ENCODE measurements at places on chromosomes 12 and 14.

DNA sequence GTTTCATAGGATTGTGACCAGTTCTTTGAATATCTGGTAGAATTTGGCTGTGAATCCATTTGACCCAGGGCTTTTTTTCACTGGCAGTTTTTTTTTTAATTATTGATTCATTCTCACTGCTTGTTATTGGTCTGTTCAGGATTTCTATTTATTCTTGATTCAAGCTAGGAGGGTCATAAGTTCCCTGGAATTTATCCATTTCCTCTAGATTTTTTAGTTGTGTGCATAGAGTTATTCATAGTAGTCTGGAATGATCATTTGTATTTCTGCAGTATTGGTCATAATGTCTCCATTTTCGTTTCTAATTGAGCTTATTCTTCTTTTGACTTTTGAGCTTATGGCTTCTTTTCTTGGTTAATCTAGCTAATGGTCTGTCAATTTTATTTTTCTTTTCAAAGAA is 291.6 kb downstream of the AKAP6 start:
- no peak overlapping the region for H3K27ac ChIP-seq
- no peaks in the 10 kb centered on the region for H3K36me3 ChIP-seq
- H3K4me1 ChIP-seq = no peaks in the 10 kb centered on the region
- H3K27me3 ChIP-seq = peaks cover 2% of the 10 kb centered on the region
- DNase-seq = no peak

DNA sequence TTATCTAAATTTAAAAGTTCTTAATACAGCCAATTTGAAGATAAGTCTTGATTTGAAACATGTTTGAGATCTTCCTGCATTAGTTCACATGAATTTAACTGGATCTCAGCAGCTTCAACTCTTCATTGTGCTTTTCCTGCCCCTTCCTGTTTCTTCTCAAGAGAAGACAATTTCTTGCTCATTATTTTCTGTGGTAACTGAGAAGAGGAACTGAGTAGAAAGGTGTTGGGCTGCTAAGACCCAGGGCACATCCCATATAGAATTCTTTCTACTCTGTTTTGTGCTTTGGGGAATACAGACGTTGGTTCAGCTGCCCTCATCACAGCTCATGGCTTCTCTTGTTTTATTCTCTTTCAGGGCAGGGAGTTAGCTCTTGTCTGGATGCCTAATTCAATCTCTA is 110.2 kb downstream of the SNAPC1 start:
- H3K4me3 ChIP-seq = no peak overlapping the region
- peaks cover 45% of the 10 kb centered on the region for H3K27me3 ChIP-seq

DNA sequence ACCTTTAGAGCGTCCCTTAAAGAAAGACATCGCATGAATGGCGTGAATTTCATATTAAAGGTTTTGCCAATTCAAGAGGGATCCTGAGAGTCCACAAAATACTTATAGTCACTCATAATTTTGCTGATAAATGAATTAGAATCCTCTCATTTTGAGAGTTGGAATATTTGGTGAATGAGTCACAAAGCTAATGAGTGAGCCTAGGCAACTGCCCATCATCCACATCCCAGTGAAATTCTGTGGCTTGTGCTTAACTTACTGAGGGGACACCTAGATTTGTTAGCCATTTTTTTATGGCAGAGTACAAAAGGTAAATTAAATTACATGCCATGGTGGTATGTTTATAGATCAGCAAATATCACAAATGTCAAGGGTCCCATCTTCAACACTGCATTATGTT is 12.7 kb upstream of the NOXRED1 start:
- H3K4me3 ChIP-seq = no peak overlapping the region
- DNase-seq = no peak
- H3K27ac ChIP-seq = no peak overlapping the region
- H3K36me3 ChIP-seq = peaks cover 32% of the 10 kb centered on the region
- no peaks in the 10 kb centered on the region for H3K27me3 ChIP-seq

DNA sequence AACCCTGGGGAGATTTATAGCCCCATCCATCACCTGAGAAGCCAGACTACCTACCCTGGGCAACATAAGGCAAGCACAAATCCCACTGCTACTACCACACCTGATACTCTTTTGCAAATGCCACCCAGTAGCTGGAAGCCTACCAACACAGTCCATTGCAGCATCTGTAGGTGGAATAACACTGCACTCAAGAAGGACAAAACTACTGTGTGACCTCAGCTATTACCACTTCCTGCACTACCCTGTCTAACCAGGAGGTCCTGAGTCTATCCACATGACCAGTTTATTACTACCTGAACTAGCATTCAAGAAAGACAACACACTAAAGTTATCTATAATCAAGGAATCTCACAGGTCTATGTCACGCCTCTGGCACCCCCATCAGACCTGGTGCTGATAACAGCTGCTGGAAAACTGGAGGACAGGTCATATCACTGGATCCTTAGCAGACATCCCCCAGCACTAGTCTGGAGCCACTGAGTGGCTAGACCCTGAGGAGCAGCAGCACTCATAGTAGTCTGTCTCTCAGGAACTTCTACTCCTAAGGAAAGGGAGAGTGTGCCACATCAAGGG is 2.9 kb upstream of the CLEC1A start:
- peaks cover 24% of the 10 kb centered on the region for H3K27me3 ChIP-seq
- DNase-seq = no peak
- H3K4me3 ChIP-seq = no peak overlapping the region
- H3K36me3 ChIP-seq = no peaks in the 10 kb centered on the region

DNA sequence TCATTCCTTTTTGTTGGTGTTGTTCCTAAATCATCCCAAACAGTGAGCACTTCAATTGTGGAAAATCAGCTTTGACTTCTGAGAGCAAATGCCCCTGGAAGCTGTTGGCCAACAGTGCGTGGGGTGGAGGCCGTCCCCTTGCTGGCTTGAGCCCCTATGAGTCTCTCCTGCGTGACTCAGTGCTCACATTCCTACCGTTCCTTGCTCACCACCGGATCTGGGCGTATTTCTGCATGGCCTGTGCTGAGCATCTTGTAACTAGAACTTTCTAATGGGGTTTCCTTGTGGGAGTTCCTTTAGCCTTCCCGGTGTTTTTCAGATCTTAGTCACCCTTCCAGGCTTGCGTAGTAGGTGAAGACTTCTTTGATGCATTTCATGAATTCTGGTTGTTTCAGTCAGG is 14.7 kb downstream of the SERPINA1 start:
- no peak overlapping the region for H3K27ac ChIP-seq
- no peak overlapping the region for H3K4me3 ChIP-seq
- H3K36me3 ChIP-seq = no peaks in the 10 kb centered on the region
- H3K4me1 ChIP-seq = peaks cover 2% of the 10 kb centered on the region
- DNase-seq = no peak

GRCh38 chr14:95516554-95517181 is at the start of gene SYNE3:
Gene SYNE3, minus strand, starts transcription at chr14:95516650. Its CDS starts 40,829 bp downstream, at chr14:95475821.
- DNase-seq = peak; percentile 71
- H3K27ac ChIP-seq = peak within 1 kb of the TSS; percentile 99
- peaks cover 28% of the 10 kb centered on the region for H3K36me3 ChIP-seq
- peaks cover 76% of the 10 kb centered on the region for H3K4me1 ChIP-seq

DNA sequence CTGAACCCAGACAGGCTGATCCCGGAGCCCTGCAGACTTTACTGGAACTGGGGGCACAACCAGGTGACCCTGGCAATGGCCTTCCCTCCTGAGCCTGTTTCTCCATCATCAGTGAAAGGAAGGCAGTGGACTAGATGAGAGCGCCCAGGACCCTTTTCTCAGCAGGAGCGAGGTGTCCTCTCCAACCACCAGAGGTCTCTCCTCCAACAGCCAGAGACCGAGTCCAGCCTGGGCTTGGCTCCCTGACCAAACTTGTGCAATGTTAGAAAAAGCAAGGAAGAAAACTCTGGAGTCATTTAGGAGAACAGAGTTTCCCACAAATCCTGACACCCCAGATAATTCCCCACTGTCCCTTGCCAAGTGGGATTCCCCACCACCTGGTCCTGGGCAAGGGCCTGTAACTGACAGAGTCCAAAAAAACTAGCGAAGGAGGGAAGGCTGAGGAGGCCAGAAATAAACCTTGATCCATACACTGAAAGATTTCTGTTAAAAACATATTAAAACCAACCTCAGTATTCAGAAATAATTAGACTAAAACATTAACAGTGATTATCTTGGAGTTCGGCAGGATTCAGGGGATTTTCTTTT is 9.0 kb downstream of the RPS6KL1 start:
- no peak overlapping the region for H3K27ac ChIP-seq
- no peaks in the 10 kb centered on the region for H3K36me3 ChIP-seq
- no peaks in the 10 kb centered on the region for H3K27me3 ChIP-seq
- no peak overlapping the region for H3K4me3 ChIP-seq

GRCh38 chr14:76313852-76314251 is 62.1 kb upstream of the ESRRB start:
- no peak for DNase-seq
- no peaks in the 10 kb centered on the region for H3K36me3 ChIP-seq
- peaks cover 47% of the 10 kb centered on the region for H3K27me3 ChIP-seq
- no peak overlapping the region for H3K4me3 ChIP-seq
- H3K27ac ChIP-seq = no peak overlapping the region

DNA sequence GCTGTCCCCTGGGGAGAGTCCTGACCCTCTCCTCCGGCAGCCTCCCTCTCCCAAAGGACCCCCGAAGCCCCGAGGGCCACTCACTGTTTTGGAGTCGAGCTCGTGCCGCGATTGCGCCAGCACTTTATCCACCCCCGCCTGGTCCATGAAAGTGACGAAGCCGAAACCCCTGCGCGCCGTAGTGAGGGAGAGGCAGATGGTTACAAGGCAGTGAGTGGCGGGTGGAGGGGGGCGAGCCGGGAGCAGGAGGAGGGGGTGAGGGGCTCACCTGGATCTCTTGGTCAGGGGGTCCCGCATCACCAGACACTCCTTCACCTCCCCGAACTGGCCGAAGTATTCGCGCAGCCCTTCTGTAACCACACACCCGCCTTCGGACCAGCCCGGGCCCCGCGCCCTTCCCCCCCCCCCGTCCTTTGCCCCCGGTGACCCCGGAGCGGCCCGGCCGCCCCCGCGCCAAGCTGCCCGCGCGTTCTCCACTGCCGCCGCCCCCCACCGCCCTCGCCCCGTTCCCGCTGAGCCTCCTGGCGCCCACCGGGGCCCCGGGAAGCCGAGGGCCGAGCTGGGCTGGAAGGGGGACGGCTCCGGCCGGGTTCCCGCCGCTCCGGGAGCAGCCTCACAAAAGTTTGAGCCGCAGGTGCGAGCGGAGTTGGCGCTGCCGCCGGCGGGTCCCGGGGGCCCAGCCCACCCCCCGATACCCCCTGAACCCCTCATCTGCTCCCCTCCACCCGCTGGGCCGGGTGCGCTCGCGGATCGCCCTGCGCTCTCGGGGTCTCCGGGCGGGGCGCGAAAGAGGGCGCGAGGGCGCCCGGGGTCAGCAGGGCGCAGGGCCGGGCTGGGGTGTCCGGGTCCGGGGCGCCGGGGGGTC is 808 bp downstream of the MSI1 start:
- H3K36me3 ChIP-seq = no peaks in the 10 kb centered on the region
- no peak overlapping the region for H3K27ac ChIP-seq

GRCh38 chr12:105921872-105922669 is 216.7 kb downstream of the NUAK1 start:
- H3K27ac ChIP-seq = no peak overlapping the region
- H3K4me3 ChIP-seq = no peak overlapping the region
- H3K36me3 ChIP-seq = no peaks in the 10 kb centered on the region

GRCh38 chr14:97027256-97027999 is 230.2 kb downstream of the VRK1 start:
- peaks cover 12% of the 10 kb centered on the region for H3K27me3 ChIP-seq
- H3K36me3 ChIP-seq = no peaks in the 10 kb centered on the region
- peaks cover 1% of the 10 kb centered on the region for H3K4me1 ChIP-seq
- no peak overlapping the region for H3K4me3 ChIP-seq
- no peak overlapping the region for H3K27ac ChIP-seq

DNA sequence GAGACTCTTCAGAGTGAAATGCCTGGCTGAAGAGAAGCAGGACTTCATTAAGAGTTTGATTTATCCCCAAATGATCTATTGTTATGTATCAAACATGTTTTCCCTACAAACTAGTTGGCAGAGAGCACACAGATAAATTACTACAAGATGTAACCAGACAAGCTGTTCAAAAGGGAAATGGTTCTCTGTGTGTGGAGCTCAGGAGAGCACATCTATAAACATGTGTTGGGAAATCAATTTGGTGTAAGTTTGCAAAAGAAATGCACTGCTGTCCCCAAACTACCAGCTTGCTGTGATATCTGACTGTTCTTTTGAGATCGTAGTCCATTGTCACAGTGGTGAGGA is 159.2 kb downstream of the PAH start:
- H3K27me3 ChIP-seq = no peaks in the 10 kb centered on the region
- H3K4me3 ChIP-seq = no peak overlapping the region
- no peak for DNase-seq
- H3K27ac ChIP-seq = no peak overlapping the region
- no peaks in the 10 kb centered on the region for H3K36me3 ChIP-seq
- no peaks in the 10 kb centered on the region for H3K4me1 ChIP-seq

DNA sequence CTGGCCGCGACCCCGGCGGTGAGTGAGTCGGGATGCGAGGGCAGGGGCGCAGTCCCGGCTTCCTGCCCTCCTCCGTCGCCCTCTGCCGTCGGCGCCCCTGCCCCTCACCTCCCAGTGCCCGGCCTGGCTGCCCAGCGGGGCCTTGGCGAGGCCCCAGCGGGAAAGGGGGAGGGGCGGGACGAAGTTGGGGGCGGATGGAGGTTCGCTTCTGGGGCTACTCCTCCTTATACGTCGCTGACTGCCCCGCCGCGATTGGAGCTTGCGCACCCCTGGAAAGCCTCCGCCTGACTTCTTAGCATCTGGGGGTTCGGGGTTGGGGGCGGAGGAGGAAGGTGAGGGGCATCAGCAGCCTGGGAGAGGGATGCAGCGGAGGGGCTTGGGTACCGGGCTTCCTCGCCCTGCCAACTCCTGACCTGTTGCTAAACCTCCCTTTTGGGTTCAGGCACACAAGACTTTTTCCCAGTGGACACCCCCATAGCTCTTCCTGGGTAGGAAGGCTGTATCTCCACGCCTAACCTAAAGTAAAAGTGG is 406 bp downstream of the TMEM263 start:
- DNase-seq = peak; percentile 63
- peak overlapping the region; percentile 94 for H3K4me3 ChIP-seq
- peaks cover 3% of the 10 kb centered on the region for H3K27me3 ChIP-seq
- H3K4me1 ChIP-seq = peaks cover 20% of the 10 kb centered on the region
- H3K36me3 ChIP-seq = peaks cover 6% of the 10 kb centered on the region

- no peaks in the 10 kb centered on the region for H3K4me1 ChIP-seq
- H3K4me3 ChIP-seq = no peak overlapping the region
- H3K27ac ChIP-seq = no peak overlapping the region
- peaks cover 2% of the 10 kb centered on the region for H3K36me3 ChIP-seq
These were observed 62.7 kb downstream of the PELI2 start for GRCh38 chr14:56180754-56181542.

GRCh38 chr12:113244047-113244460 is 22.8 kb downstream of the TPCN1 start:
- H3K27me3 ChIP-seq = no peaks in the 10 kb centered on the region
- peaks cover 4% of the 10 kb centered on the region for H3K4me1 ChIP-seq
- H3K4me3 ChIP-seq = no peak overlapping the region
- H3K27ac ChIP-seq = no peak overlapping the region
- no peak for DNase-seq

GRCh38 chr12:80636832-80637231 is 70.6 kb upstream of the MYF6 start:
- H3K4me1 ChIP-seq = no peaks in the 10 kb centered on the region
- H3K27me3 ChIP-seq = no peaks in the 10 kb centered on the region
- no peaks in the 10 kb centered on the region for H3K36me3 ChIP-seq
- H3K27ac ChIP-seq = no peak overlapping the region
- no peak overlapping the region for H3K4me3 ChIP-seq
- DNase-seq = no peak

GRCh38 chr14:36022765-36023410 is 153.6 kb downstream of the PTCSC3 start:
- DNase-seq = no peak
- no peak overlapping the region for H3K4me3 ChIP-seq
- H3K36me3 ChIP-seq = no peaks in the 10 kb centered on the region
- peaks cover 30% of the 10 kb centered on the region for H3K4me1 ChIP-seq
- no peak overlapping the region for H3K27ac ChIP-seq

GRCh38 chr12:54936736-54937135 is 47.8 kb downstream of the TESPA1 start:
- H3K27ac ChIP-seq = peak overlapping the region; percentile 98
- no peaks in the 10 kb centered on the region for H3K27me3 ChIP-seq
- DNase-seq = no peak
- H3K36me3 ChIP-seq = peaks cover 47% of the 10 kb centered on the region
- H3K4me3 ChIP-seq = no peak overlapping the region
